ENCODE measurements at places on chromosomes 5 and 9.

GRCh38 chr5:133877351-133878235, 90.8 kb downstream of the C5orf15 start:
- DNase-seq = no peak

- no peak for DNase-seq
Measured at GRCh38 chr9:110606179-110606790, 26.7 kb upstream of the SVEP1 start.

DNA sequence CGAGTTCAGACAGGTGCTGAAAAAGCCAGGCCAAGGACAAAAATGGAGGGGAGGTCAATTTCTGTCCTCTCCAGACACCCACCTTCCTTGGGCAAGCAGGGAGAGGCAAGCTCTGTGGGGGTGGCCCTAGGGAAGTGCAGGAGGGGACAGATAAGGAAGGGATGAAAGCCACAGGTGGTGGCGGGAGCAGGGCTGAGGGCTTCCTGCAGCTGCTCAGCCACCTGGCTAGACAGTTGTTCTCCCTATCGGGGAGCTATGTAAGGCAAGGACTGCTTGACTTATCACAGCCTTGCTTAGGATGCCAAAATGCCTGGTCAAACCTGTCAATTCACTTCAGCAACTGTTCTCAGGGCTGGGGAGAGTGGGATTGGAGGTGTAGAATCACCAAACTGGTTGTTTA, 266.1 kb downstream of the ZSWIM6 start:
- no peak for DNase-seq

- no peak for DNase-seq
Measured at GRCh38 chr9:81776834-81777233, 87.5 kb upstream of the TLE1 start.

DNA sequence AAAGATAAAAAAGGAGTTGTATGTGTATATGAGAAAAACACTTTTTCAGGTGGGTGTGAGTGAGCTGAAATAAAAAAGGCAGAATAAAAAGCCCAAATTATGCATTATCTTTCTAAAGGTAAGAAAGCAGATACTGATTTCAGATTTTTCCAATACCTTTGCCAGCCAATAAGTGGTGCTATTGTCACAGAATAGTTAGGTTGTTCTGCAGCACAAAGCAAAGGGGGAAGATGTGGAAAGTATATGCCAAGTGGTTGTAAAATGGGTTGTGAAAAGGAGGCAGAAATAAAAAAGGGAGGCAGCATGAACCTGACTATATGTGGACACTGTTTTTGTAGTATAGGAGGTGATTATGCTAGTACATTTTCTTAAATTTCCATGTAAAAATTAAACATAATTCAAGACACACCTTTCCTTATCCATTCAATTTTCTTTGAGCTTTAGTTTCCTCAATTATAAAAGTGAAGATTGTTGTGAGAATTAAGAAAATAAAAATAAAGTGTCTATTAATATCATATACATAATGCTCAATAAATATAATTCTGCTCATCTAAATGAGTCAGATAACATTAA, 106.7 kb downstream of the SMIM15 start:
- DNase-seq = peak; percentile 46

DNA sequence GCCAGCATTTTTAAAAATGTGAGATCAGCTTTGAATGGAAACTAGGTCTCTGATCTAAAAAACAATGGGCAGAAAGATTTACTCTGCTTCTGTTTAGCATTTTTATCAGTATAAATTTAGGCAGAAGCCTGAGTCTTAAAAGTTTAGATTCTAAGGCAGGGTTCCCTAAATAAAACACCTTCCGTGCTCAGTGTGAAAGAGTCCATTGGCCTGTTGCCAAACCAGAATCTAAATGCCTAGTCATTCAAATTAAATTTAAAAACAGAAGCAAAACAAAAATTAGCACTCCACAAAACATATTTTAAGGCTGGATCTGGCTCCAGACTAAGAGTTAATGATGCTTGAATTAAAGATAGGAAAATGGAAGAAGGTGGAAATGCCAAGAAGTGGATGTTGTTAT, 4.5 kb downstream of the TYRP1 start:
- DNase-seq = peak; percentile 5

DNA sequence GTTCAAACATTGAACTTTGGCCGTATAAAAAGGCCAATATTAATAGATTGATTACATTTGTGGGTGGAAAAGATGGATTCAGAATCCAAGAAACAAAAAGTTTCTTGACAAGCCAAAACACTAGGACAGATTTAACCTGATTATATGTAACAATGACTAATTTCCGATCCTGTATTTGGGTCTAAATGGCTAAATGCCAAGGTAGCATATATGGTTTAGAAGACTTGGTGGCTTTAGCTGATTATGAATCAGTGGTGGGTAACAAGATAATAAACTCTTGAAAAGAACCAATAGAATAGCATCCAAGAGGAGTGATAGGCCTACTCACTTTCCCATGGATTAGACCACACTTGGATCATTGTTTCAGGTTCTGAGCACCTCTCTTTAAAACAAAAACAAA, 21.8 kb upstream of the ANP32B start:
- no peak for DNase-seq

DNA sequence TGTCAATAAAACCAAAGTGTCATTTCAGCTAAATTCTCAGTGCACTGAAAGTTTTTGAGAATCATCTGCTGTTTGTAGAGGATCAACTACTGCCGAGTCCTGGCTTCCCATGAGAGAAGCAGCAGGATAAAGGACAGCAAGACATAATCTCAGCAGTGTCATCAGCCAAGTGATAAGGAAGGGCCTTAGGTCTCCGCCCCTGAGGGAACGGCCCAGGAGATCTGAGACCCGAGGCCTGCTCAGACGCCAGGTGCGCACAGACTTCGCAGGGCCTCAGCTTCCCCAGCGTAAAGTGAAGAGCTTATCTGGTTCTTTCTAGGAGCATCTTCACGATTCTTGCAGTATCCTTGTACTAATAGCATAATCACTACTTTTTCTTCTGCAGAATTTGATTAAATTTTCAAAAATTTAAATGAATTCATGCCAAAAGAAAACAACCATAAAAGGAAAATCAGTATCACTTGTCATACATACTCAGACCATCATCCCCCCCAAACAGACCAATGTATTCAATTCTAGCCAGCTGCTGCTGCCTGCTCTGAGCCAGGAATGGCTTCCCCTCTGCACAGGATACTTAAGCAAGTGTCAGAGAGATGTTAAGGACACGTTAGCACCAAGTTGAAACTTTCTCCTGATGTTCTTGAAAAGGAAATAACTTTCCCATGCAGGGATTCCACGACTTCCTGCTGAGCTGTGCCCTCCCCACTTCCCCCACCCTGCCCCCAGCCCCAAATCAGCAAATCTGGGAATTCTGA, 2.2 kb downstream of the GFPT2 start:
- DNase-seq = no peak

DNA sequence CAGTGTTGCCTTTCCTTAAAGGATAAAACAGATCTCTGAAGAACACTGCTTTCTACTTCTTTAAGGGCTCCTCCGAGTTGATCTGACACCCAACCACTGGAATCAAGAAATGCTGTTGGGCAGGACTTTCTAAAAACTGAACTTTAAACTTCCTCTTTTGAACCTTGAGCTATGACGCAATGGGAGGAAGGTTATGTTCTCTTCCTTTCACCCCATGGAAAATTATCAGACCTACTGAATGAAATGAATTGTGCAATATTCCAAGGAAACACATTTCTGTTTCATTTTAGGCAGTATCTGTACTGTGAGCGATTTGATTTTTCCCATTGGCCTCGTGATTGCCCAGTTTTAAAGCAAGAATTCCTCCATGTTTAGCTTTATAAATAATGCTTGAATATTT, 206.0 kb upstream of the PRR16 start:
- DNase-seq = no peak

DNA sequence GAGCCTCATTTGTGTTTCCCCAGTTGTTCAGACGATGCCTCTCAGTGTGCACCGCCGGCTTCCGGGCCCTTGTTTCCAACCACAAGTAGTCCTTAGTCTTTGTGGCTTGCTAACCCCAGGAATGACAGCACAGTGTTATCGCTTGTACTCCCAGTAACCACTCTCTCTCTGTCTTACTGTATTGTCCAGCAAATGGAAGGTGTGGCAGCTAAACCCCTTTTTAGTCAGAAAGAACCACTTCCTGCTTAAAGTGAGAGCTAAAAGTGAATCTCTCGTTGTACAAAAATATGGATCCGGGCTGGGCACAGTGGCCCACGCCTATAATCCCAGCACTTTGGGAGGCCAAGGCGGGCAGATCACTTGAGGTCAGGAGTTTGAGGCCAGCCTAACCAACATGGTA, 61.3 kb downstream of the ENC1 start:
- no peak for DNase-seq

All from NCI-H345 (cell line).